ENCODE measurements at places on chromosomes 5 and 9.

- DNase-seq, result no peak
Measured at GRCh38 chr9:129344641-129345495, 166.8 kb upstream of the IER5L start.

DNA sequence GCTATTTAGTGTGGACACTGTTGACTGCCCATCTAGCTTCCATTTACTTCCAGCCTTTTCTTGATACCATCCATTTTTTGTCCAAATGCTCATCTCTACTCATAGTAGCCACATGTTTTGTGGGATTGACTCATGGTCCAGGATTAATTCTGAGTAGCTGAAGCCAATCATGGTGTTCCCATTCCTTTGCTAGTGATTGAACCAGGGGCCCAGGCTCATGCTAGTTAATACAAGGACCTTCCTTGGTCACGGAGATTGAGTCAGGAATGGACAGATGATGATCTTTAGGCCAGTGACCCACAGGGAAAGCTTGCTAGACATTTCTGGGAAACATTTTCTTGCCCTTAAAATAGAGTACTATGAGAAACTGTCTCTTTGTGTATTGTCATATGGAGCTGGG, 272.9 kb upstream of the RIOK2 start:
- DNase-seq, result no peak

DNA sequence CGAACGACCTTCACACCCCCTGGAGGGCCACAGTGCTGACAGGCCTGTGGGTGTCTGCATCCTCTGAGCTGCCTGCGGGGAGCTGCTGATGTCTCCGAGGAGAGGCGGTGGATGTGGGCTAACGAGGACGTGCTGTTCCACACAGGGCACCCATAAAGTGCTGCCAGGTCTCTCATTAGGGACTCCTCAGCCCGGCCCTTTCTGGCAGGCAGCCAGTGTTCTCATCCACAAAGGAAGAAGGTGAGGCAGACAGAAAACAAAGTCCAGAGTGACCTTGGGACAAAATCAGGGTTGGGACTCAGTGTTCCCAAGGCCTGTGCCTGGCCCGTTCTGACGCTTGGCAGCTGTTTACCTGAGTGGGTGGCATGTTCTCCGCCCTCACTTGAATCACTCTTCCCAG, 29.3 kb downstream of the CARTPT start:
- no peak for DNase-seq

- DNase-seq, result peak; percentile 56
Measured at GRCh38 chr5:76175051-76175666, 92.0 kb downstream of the SV2C start.

- peak; percentile 52 for DNase-seq
Measured at GRCh38 chr9:19999491-20000057, 210.7 kb upstream of the SLC24A2 start.

DNA sequence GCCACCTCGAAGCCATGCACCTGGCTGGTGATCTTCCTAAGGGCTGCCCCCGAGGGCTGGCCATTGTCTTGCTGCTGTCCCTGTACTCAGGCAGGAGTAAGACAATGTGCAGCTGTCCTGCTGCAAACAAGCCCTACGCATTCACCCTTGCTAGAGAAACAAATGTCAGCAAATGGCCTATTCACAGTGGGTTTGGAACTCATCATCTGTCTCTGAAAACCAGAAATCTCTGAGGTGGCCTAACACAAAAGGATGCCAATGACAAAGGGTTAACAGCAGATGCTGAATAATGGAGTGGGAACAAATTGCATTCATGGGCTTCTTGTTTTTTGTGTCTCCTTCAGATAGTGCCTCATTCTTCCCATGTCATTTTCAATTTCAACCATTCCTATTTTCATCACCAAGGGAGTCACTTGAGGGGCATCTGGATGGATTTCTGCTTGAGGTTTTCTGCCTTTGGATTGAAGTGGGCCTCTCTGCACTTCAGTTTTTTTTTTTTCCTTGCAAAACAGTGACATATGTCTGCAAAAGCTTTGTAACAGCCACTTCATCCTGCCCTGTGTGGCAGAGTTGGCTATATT, 261.6 kb upstream of the VLDLR start:
- no peak for DNase-seq

DNA sequence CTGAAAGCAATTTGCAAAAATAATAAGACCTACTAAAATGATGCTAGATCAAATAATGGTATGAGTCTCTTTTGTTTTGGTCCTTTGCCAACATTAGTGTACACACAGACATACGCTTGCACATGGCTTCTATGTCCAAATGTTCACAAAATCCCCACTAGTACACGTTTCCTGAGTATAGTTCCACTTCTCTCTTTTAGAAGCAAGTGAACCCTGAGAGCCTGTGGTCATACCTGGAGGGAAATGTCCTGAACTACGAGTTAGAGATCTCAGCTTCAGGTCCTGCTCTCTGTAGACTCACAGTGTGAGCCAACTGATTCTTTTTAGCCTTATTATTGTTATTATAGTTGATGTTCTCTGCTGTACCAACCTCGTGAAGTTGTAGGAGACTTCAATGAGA, 47.3 kb upstream of the ACTBL2 start:
- DNase-seq, result no peak

DNA sequence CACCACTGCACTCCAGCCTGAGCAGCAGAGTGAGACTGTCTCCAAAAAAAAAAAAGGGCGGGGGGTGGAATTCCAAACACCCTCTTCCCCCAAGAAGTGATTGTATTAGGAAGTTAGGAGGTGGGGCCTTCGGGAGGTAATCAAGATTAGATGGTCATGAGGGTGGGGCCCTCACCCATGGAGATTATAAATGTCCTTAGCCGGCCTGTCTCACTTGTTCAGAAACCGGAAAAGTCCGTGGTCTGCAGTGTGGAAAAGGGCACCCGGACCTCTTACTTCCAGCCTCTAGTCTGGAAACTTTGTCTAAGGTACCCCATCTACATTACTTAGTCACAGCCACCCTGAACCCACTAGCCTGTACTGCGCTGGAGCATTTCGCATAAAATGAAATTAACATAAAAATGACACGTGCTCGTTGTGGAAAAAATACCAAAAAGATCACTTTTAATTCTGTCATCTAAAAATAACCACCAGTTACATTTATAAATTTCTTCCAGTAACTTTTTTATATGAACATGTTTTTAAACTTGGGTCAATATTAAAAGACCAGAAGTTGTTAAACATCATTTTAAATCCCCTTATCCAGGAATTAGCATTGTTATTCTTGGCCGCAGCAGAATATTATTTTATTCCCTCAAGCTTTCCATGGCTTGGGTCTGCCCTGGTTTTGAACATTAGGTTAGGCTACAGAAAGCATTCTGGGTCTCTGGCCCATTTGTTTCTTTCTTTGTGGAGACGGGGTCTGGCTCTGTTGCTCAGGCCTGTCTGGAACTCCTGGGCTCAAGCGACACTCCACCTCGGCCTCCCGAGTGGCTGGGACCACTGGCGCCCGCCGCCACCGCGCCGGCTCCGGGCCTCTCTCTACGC, 1.2 kb upstream of the CKS2 start:
- peak; percentile 28 for DNase-seq

- no peak for DNase-seq
Measured at GRCh38 chr5:80195837-80196400, 59.9 kb downstream of the SERINC5 start.

- DNase-seq, result peak; percentile 5
Measured at GRCh38 chr9:98584059-98584458, 124.7 kb downstream of the GABBR2 start.

DNA sequence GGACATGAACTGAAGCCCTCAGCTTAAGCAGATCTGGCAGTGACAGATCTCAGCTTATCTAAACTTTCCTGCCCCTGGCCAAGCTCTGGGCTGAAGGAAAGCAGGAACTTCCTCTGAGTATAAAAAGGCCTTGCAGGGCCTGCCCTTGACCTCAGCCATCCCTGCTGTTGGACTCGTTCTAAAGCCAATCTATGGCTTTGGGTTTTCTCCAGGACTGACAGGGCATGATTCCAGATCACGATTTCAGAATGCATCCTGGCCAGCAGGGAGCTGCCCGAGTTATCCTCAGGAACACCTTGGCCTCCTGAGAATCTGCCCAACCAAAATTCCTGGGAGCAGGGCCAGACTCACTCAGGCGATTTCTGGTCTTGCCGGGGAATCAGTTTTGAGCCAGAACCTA, 502.7 kb downstream of the TLE4 start:
- no peak for DNase-seq

DNA sequence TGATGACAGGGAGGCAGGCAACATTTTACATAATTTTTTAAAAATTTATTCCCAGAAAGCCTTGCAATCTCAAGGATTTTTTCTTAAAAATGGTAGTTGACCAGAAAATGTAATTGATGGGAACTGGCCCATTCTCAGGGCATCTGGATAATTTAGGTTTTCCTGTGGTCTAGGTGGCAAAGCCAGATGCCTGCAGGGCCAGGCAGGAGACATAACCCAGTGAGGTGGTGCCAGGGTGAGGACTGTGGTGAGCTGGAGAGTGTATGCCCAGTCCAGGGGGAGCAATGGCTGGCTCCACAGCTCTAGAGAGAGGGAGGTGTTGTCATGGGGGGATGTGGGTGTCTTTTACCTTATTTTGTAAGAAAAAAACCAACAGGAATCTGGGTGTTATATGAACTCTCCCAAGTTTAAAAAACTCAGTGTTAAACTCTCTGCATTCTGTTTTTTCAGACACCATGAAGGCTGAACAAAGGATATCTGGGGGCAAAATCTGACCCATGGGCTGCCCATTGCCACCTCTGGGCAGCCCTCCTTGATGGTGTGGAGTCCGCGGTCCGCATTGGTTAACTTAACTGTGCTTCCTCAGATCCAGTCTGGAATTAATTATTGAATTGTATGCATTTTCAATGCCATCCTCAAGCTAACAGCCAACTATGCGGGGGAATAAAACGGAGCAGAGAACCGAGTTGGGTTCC, 43.9 kb downstream of the BOD1 start:
- DNase-seq, result no peak

- no peak for DNase-seq
Measured at GRCh38 chr5:180090769-180091546, 19.4 kb upstream of the RNF130 start.

DNA sequence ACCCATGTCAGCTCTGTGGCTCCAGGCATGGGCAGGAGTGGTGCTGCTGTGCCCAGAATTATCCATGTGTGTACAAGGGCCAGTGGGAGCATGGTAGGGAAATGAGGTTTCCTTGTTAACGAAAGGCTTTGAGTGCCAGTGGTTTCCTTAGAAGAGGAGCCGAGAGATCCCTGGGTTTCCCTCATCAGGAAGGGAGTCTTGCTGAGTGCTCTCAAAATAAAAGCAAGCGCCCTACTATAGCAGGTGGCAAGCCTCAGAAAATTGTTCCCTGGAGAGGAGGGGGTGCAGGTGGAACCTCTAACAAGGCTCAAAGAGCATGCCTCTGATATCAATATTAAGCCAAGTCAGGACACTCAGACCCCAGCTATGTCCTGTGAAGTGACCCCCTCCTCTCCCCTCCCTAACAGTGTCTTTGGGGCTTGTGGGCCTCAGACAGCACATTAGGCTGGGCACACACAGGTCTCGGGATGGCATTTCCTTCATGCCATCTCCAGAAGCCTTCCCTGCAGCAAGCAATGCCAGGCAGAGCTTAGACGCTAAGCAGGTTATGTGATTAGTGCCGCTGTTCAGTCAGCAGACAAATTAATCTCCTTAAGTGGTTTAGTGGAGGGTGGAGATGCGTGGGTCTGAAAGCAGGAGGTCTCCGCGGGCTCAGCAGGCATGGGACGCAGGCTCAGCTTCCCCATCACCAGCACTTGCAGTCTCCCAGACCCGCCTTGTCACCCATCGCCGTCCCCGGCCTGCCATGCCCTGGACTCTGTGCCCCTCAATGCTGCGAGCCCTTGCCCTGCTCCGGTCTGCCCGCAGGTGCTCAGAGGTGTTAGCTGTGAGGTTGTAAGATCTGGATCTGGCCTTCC, 60.0 kb upstream of the RARS1 start:
- DNase-seq, result no peak

GRCh38 chr5:74919041-74919440, 52.9 kb upstream of the FAM169A start:
- no peak for DNase-seq

GRCh38 chr9:72826996-72827949, 125.6 kb downstream of the ALDH1A1 start:
- no peak for DNase-seq

GRCh38 chr9:34589636-34590380, at the start of gene CNTFR:
Gene CNTFR (minus strand): TSS chr9:34589724. CDS start chr9:34568981, 20,743 bp downstream.
- DNase-seq, result peak; percentile 12

DNA sequence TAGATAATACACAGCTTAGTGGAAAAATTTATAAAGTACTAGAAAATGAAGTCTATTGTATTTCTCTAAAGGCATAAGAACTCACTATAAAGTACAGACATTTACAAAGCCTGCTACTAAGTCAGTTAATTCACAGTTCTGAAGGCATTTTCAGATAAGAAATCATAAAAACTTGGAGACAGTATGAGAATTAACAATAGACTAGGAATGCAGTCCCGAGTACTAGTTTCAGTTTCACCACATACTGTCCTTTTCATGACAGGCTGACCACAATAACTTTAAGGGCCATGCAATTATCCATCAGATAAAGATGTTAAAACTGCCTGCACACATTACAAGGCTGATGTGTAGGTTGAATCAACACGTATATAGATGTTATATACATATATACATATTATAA, 362.6 kb upstream of the SMC2 start:
- DNase-seq, result no peak

DNA sequence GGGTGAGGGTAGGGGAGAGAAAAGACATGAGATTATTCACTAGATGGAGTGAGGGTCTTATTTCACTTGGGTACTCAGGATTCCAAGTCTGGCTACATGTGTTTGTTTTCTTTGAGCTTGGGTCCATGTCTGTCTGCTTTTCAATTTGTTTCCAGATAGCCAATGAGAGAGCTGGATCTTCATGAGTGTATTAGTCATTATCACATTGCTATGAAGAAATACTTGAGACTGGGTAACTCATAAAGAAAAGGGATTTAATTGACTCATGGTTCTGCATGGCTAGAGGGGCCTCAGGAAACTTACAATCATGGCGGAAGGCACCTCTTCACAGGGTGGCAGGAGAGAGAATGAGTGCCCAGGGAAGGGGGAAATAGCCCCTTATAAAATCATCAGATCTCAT, 196.8 kb upstream of the TRIM32 start:
- DNase-seq, result no peak

All from activated naive CD8-positive, alpha-beta T cell treated with anti-CD3 and anti-CD28 coated beads, Interleukin-2, amount 50 U/mL, for 24 hours (primary cell).